ENCODE measurements at places on chromosomes 2 and 18.

GRCh38 chr2:136238286-136239078 lies 120.5 kb upstream of the CXCR4 start:
- DNase-seq, result no peak

GRCh38 chr2:98372579-98372978 lies 26.3 kb downstream of the CNGA3 start:
- no peak for DNase-seq

GRCh38 chr2:33129263-33130053 lies 182.7 kb downstream of the LTBP1 start:
- no peak for DNase-seq

DNA sequence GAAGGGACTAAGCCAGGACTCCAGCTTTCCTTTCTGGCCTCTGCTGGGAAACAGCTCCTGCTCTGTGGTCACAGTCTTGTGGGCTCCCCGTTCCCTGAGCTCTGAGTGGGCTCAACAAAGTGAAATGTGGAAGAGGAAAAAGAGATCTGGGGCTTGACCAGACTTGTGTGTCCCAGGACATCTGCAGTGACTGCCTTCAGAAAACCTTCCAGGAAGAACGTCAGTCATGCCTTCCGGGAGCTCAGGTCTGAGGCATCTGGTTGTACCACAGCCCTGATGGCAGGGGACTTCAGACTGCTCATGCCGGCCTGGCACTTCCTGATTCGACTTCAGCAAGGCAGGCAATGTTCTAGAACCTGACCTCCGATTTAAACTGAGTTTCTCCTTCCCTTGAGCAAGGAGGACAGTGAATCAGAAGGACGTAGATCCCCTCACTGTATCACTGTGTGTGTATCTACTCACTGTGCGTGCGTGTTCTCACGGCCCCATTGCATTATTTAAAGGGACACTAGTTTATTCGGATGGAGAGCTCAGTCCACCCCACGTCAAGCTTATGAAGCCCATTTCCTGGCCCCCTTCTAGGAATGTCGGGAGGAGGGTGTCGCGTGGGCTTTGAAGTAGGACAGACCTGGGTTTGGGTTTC lies 548 bp upstream of the FBLN7 start:
- no peak for DNase-seq

GRCh38 chr2:84022810-84023431 lies 436.2 kb downstream of the SUCLG1 start:
- DNase-seq, result no peak

GRCh38 chr2:3143602-3144001 lies 234.0 kb downstream of the EIPR1 start:
- DNase-seq, result no peak

- no peak for DNase-seq
Observed at GRCh38 chr2:132715386-132716351, 45.7 kb upstream of the LYPD1 start.

DNA sequence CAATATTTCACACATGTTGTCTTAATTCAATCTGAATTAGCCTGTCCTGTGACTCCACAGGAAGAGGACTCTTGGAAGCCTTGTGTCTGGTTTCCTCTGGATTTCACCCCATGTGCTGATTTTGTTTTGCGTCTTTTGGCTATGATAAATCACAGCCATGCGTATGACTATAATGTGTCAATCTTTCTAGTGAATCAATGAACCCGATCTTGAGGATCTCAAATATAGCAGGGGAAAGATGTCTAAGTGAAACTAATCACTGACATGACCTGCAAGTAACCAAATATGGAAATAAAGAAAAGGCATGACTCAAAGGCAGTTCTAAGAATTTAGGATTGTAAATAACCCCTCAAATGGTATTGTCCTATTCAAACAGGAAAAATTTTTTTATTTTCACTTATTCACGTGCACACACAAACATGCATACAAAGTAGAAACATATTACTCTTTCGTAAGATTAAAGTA lies 8.2 kb downstream of the WDFY1 start:
- no peak for DNase-seq

DNA sequence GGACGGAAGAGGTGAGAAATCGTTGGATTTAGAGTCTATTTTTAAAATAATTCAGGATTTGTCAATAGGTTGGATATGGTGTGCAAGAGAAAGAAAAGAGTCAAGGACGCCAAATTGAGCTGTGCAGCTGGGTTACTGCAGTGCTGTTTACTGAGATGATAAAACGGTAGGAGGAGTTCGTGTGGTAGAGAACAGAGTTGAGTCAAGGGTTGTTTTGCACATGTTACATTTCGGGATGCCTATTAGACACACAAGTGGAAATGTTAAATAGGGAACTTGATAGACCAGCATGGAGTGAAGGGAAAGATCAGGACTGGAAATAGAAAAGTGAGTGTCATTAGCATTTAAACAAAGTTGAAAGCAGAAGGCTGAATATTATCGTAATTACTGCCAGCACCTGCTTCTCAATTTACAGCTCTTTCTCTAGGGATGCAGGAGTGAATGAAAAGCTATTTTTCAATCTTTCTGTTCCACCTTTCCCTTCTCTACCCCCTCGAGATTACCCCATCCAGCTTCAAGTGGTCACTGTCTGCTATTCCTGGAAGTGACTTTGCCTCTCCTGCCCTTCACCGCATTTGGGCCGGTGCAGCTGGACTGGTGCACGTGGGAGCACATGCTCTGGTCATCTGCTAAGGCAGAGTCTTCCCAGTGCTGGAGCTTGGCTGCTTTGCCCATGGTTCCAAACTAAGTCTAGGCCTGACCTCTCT lies 30.3 kb downstream of the GPR75 start:
- no peak for DNase-seq

DNA sequence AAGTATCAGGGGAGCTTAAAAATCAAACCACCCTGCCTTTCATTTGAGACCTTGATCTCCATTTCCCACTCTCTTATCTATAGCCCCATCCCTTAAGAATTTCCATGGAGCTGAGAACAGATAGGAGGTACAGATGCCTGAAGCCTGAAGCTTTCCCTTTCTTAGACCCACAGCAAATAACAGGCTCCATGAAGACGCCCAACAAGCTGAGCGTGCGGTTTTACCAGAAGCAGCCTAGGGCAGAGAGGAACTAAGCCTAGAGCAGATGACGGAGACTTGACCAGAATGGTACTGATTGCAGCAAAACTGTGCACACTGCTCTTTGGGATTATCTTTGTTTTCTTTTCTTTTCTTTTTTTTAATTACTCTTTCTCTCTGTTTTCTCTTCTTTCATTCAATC lies 1.7 kb upstream of the ERBB4 start:
- DNase-seq, result no peak

- no peak for DNase-seq
Observed at GRCh38 chr18:10580215-10580614, 54.4 kb downstream of the NAPG start.

GRCh38 chr2:190664240-190664639 lies 15.4 kb downstream of the NAB1 start:
- no peak for DNase-seq

DNA sequence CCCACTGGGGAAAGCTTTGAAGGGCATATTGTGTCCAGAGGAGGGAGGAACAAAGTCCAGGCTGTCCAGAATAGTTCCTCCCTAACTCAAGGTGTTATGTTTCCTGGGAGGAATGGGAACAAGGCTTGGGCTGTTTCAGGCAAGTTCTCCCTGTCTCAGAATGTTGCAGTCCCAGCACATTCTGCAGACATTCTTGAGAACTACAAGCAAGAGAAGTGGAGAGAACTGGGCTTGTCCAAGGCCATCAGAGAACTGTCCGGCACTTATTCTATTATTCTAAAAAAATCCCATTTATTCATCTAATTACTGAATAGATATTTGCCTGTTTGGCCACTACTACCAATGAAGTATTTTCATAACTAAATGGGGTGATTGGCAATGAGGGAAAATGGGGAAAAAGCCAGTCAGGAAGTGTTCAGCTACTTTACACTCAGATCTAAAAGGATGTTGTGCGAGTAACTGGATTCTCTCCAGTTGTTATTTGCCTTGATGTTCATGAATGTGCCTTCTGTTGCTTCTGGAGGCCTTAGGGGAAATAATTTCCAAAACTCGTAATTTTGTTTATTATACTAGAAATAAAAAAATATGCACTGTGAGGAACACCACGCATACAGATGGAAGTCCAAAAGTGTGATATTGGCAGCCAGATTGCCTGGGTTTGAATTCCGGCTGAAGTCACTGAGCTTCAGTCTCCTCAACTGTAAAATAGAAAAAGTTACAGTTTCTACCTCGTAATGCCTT lies 300.1 kb upstream of the RND3 start:
- DNase-seq, result no peak

GRCh38 chr2:179428649-179429048 lies 164.0 kb upstream of the SESTD1 start:
- DNase-seq, result peak; percentile 27

DNA sequence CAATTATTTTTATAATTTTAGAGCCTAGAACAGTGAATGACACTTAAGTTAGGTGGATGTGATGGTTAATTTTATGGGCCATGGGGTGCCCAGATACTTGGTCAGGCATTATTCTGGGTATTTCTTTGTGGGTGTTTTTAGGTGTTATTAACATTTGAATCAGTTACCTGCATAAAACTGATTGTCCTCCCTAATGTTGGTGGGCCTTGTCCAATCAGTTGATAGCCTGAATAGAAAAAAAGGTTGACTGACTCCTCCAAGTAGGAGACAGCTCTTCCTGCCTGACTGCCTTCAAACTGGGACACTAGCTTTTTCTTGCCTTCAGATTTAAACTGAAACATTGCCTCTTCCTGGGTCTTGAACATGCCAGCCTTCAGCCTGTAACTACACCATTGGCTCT lies 312.9 kb upstream of the FIGN start:
- DNase-seq, result no peak

- DNase-seq, result no peak
Observed at GRCh38 chr2:236393581-236393980, 129.4 kb upstream of the ASB18 start.

- no peak for DNase-seq
Observed at GRCh38 chr2:213766465-213766901, 482.2 kb downstream of the SPAG16 start.

- no peak for DNase-seq
Observed at GRCh38 chr2:191686729-191687128, 8.8 kb downstream of the NABP1 start.

DNA sequence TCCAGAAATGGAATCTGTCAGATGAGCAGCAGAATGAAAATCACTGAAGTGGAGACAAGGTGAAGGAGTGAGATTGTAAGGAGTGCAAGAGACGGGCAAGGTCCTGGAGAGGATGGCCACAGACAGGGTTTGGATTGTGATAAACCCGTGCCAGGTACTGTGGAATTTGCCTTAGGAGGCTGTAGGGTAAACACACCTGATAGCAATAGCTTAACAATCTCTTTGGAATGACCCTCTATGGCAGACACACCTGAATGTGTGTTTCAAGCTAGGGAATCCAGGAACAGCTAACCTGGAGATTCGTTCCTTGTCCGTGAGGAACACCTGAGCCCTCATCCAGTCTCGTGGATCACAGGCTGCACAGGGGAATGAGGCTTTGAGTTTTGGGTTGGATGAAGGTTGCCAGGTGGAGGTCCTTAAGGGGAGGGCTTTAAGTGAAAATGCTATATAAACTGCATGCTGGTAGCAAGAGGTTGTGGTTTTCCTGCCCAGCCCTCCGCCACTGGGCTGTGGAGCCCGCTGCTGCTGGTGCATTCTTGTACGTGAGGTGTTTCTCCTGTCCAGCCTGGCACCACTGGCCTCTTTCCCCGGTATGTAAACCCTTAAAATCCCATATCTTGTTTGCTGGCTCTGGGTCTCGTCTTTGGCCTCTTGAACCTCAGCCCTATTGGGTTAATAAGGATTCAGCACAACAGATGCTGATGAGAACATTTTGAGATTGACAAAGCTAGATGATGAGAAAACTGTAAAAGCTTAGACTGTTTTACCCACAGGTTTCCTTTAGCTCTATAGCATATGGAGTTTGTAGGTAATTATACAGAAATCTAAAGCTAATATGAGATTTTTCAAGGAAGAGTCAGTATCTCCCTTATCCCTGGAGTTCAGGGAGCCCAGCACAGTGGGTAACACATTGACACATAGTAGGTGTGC lies 117.9 kb downstream of the ARHGAP15 start:
- no peak for DNase-seq

- no peak for DNase-seq
Observed at GRCh38 chr2:26058390-26058789, 24.5 kb downstream of the RAB10 start.

- DNase-seq, result no peak
Observed at GRCh38 chr18:68221111-68221724, 493.7 kb downstream of the TMX3 start.

- peak; percentile 25 for DNase-seq
Observed at GRCh38 chr2:2291500-2292260, 39.4 kb downstream of the MYT1L start.

DNA sequence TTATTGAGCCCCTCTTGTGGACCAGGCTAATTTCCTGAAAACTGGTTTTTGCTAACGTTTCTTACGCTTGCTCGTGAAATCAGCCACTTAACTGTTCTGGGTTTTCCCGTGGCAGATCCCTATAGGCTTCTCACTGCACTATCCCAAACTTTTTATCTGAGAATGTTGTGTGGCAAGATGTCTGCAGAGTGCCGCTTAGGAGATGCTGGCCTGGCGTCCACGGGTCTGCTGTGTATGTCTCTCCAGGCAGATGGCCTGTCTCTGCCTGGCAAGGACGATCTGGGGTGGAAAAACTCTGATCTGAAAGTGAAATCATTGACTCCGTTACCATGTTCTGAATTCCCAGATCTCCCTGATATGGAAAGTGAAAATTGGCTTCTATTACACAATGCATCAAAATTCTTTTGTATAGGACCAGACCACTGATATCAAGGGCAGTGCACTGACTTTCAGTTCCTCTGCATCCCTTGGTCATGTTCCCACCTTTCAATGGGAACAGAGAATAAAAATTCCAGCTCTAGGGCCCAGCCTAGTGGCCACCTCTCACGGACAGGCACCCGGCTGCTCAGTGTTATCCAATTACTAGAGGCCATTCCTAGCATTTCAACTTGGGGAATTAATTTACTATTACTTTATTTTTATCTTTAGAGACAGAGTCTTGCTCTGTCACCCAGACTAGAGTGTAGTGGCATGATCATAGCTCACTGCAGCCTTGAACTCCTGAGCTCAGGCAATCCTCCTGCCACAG lies 154.6 kb downstream of the ACOXL start:
- DNase-seq, result no peak

GRCh38 chr18:77127769-77128671 lies 4.6 kb downstream of the MBP start:
- no peak for DNase-seq

GRCh38 chr2:237566401-237567235 lies at the start of gene PRLH:
PRLH (plus strand) TSS chr2:237566574; CDS start chr2:237566574, 0 bp downstream.
- DNase-seq, result no peak

- no peak for DNase-seq
Observed at GRCh38 chr2:239833269-239834109, 191.7 kb downstream of the NDUFA10 start.

DNA sequence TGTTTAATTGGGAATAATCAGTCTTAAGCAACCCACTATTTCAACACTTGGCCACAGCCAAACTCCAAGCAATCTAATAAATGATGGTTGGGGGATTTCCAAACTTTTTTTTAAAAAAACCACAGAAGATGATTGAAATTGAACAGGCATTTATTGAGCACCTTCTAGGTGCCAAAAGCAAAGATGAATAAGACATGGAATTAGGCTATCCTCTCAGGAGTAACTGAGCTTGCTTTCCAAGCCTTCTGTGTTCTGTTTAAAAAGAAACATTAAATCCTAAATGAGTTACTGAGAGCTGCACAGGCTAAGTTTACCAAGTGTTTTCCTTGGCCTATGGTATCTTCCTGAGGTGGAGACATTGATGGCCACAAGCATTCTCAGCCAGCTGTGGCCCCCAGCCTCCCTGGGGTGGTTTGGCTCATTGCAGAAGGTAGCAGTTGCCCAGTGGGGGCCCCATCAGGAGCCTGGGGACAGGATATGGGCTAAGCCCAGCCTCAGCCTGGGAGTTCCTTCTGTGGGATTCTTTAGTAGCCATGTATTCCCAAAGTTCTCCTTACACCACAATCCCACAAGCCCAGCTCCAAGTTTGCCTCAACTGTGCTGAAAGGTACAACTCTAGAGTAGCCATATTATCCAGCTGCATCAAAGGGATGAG lies 174.3 kb downstream of the C1D start:
- no peak for DNase-seq
